Left lobe of liver (tissue), 2 donors: ENCODE measurements at places on chromosomes 4 and X.
A peak's percentile ranks its signal among the peaks of the same experiment; 100 is the strongest.

DNA sequence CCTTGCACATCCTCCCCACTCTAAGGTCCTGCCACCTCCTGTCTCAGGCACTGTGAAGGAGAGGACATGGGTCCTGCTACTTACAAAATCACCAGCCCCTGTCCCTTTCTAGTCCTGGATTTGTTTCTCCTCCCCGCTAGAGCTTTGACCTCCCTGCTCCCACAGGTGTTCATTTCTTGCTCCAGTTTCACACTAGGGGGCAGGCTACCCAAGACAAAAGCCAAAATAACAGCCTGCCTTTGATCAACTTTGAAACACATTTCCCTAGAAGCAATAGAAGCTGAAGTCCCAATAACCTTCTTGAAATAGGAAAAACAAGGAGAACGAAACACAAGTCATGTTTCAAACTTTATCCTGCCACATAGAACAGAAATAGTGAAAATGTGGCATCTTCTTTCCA is 164.4 kb downstream of the QDPR start:
- DNase-seq: peak; percentile 50

- DNase-seq: no peak
These were observed 20.2 kb downstream of the MSL3 start for GRCh38 chrX:11778230-11778629.

DNA sequence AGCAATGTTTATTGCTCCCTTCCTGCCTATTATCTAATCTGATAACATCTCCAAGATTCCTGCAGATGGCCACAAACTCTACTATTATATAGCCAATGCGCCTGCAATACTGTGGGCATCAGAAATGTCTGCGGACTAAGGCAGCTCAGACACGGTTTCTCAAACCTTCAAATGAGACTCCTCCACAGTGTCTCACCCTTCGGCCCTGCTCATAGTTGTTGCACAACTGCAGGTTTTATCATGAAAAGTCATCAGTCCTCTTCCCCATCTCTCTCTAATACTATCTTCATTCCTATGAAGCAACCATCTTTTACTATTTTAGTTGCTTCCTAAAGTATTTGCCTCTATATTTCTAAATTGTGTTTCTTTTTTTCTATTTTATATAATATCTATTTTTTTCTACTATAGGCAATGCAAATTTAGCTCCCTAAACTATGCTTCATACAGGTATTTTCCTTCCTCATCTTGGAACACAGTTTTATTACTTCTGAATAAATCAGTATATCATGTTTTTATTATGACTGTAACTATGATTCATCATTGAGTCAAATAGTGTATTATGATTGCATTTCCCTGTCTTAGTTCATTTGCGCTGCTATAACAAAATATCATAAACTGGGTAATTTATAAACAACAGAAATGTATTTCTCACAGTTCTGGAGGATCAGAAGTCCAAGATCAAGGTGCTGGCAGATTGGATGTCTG is 129.7 kb upstream of the EDNRA start:
- no peak for DNase-seq

DNA sequence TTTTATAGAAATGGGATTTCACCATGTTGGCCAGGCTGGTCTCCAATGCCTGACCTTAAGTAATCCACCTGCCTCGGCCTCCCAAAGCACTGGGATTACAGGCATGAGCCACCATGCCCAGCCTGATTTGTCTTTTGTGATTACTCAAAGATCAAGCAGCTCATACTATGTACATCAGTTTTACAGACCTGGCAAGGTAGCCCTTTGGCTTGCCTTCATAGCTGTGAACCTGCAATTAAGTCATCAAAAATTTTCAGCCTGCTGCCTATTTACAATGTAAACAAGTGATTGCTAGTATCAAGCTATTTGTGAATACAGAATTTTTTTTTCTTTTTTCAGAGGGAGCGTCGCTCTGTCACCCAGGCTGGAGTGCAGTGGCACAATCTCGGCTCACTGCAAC is 46.2 kb downstream of the GSX2 start:
- DNase-seq: no peak

DNA sequence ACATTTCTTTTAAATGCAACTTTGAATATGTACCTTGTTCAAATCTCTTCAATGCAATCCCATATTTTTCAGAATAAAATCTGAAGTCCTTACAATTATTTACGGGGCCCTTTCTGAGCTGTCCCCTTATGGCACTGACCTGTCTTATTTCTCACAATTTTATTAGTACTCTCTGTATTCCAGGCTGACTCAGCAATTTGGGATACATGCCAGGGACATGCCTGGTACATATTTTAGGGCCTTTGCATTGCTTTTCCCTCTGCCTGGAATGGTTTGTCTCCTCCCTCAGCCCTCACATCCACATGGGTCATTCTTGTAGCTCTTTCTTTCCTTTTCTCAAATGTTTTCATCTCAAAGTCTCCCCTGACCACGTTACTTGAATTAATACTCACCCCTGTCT is 172.2 kb upstream of the TECRL start:
- no peak for DNase-seq

DNA sequence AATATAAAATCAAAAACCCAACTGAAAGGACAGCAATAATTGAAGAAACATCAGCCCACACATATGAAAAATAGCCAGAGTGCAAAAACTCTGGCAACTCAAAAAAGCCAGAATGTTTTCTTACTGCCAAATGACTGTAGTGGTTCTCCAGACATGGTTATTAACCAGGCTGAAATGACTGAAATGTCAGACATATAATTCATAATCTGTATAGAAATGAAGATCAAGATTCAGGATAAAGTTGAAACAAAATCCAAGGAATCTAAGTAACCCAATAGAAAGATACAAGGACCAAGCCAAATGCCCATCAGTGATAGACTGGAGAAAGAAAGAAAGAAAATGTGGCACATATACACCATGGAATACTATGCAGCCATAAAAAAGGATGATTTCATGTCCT is 553.3 kb upstream of the KLHL4 start:
- DNase-seq: no peak

DNA sequence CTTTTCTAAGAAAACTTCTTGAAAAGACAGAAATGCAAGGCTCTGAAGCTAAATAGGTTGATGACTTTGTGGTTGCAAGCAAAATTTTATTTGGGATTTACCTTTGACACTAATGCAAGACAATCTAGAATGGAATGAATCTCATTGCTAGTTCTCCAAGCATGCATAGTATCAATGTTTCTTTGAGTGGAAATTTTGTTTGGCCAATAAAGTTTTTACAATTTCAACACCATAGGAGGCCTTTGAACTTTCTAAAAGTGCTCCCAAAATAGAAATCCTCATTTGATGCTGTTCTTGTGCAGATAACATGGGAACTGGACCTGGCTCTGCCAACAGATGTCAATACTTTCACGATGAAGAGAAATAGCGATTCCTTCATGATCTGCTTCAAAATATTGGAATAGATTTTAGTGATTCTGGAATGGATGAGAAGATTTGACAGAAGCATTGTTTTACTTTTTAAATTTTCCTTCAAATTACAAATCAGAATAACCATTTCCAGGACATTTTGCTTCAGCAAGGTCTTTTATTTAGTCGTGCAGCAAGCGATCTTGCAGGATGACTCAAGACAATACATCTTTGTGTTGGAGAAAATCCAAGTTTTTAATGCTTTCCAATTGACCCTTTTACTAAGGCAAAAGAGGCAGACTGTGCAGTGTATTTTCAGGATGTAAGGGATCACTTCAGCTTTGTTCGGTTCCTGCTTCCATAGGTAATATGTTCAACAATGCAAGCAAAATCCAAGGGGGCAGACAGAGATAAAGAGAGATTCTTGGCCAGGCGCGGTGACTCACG is 51.7 kb upstream of the OTUD4 start:
- no peak for DNase-seq

DNA sequence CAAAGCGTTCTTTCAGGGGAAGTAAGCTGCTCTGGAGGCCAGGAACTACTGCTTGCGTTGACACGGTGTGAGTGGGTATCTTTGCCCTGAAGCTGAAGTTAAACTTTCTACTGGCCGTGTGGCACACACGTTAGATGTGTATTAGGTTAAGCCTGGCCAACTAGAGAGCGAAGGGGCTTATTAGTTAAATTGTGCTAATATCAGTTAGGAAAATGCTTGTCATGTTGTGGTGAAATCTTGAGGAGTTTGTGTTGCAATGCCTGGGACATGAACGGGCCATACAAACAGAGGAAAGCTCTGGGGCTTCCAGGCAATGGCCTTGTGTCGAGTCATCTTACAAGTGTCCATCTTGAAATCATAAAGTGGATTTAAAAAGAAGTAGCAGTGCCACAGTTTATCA is 62.6 kb downstream of the NSUN7 start:
- DNase-seq: no peak

DNA sequence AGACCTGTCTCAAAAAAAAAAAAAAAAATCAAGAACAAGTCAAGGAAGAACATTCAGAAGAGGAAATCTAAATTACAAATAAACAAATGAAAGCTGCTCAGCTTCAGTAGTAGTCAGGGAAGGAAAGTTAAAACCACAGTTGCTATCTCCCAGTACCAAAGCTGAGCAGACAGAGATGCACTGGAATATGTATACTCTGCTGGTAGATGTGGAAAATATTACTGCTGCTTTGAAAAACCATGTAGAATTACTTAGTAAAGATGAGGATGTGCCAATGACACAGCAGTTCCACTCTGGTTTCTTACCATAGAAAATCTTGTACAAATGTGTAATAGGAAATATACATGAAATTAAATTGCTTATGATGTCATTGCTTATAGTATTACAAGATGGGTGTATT is 25.1 kb upstream of the PRKX start:
- no peak for DNase-seq

GRCh38 chrX:8010105-8010504 is 82.9 kb upstream of the PNPLA4 start:
- no peak for DNase-seq

DNA sequence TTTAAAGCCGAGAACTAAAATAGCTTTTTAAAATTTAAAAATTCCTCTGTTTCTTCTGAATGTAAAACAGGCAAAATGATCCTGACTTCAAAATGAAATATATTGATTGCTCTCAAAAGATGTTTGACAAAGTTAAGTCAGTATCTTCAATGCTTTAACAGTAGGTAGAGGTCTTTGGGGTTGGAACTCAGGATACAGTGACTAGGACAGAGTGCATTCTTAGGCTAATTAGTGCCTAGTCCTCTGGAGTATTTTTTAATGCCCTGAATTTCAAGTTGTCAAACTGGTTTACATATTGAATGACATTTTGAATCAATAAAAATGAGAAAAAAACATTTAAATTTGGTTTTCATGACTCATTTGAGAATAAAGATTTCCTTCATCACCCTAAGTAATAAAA is 877.3 kb downstream of the ADGRL3 start:
- no peak for DNase-seq

GRCh38 chrX:34927866-34928265 is 14.7 kb upstream of the FAM47B start:
- no peak for DNase-seq

- no peak for DNase-seq
These were observed 33.0 kb downstream of the SNCA start for GRCh38 chr4:89803915-89804314.

DNA sequence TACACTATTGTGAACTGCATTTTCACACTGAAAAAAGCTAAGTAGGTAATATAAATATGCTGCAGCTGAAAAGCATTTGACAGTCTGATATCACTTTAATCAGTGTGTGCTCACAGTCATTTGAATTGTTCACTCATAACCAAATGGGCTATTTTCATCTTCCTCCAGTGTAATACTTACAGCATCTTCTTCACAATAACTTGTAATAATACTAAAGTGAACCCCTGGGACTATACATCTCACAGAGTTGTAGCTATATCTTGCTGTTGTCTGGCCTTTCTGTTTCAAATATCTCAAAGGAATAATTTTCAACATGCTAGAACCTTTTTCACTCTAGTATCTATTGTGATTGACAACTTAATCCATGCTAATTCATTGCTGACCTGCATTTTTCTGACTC is 66.8 kb upstream of the GALNTL6 start:
- DNase-seq: no peak

DNA sequence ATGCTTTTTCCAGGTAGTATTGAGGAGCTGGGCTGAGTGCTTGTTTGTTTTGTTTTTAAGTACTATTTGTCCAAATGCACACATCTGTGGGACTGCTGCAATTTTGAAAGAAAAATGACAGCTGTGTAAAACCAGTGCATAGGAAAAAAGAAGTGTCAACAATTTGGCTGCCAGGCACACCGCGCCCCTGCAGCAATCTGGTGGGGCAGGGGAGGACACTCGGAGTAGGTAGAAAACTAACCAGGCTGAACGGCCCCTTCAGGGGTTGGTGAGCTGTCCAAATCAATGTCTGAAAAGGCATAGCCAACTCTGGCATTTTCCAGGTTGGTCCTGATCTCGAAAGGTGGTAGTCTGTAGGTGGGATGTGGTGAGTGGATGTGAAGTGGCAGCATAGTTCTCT is 1.1 kb downstream of the LDOC1 start:
- DNase-seq: no peak

GRCh38 chrX:154655346-154655745 is 2.0 kb upstream of the CTAG2 start:
- DNase-seq: no peak

GRCh38 chr4:141905751-141906150 is 269.4 kb downstream of the IL15 start:
- DNase-seq: no peak

DNA sequence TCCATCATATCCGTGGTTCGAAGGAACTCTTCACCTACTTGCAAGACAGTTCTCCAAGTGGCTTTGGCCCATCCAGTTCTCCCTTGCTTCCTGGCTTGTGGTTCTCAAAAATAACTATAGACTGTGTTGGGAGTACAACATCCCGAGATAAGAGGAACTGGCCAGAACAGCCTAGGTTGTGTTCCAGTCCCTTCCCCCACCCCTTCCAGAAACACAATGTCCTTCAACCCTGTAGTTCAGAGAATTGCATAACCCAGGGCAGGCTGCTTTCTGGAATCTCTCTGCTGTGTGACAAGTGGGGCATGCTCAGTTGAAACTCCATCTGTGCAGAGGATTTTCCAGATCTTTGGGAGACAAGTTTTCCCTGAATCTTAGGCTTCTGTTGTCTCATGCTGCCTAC is 206.5 kb downstream of the PCDH10 start:
- no peak for DNase-seq

GRCh38 chrX:10166248-10166716 is 9.5 kb downstream of the CLCN4 start:
- no peak for DNase-seq

- no peak for DNase-seq
These were observed 924.3 kb upstream of the DIAPH2 start for GRCh38 chrX:95760356-95760755.

DNA sequence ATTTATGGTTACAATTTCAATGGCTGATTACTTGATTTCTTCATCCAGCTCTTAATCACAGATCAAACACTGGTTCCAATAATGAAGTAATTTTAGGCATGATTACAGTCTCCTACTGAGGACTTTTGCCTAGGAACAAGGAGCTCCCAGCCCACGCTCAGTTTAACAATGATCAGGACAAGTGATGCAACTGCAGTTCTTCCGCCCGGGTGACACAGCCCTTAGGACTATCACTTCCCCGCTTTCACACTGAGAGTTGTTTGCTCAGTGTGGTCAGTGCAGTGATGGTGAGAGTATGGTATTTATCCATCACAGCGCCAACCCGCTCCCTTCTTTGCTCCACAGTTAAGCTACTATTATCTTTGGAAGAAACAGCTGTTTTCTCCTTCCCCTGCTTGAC is 203.2 kb upstream of the MBNL3 start:
- DNase-seq: no peak
